ENCODE measurements at places on chromosomes 2 and 18. TPM values are rescaled to one million over a fixed set of nuclear protein-coding genes. Genes with fewer than 3 reads are reported as not detected.

The DLGAP1 gene
- total RNA-seq, result not detected

The NLRC4 gene
- total RNA-seq, result not detected

The SMAD4 gene
- 64.2 TPM for total RNA-seq

DNA sequence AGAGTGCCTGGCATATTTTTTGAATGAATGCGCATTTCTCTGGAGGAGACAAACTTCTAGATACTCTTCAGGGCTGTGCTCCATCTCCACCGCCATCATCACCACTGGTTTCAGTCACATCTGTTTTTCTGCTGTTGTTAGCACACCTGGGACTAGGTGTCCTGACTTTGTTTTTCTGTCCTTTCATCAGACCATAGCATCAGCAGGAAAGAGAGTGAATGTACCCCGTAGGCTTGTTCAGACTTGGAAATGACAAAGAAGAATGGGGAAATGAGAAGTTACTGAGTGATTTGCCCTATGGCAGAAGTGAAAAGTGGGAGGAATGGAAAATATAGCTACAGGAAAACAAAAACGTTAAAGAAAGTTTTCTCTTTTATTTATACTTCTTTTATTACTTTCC, 965.2 kb upstream of the FANCL start:
- H3K36me3 ChIP-seq, result no peaks in the 10 kb centered on the region
- H3K4me3 ChIP-seq, result no peak overlapping the region
- no peak for DNase-seq
- H3K27me3 ChIP-seq, result no peaks in the 10 kb centered on the region
- no peaks in the 10 kb centered on the region for H3K4me1 ChIP-seq
- no peak overlapping the region for H3K27ac ChIP-seq

The RND3 gene
- not detected for total RNA-seq

DNA sequence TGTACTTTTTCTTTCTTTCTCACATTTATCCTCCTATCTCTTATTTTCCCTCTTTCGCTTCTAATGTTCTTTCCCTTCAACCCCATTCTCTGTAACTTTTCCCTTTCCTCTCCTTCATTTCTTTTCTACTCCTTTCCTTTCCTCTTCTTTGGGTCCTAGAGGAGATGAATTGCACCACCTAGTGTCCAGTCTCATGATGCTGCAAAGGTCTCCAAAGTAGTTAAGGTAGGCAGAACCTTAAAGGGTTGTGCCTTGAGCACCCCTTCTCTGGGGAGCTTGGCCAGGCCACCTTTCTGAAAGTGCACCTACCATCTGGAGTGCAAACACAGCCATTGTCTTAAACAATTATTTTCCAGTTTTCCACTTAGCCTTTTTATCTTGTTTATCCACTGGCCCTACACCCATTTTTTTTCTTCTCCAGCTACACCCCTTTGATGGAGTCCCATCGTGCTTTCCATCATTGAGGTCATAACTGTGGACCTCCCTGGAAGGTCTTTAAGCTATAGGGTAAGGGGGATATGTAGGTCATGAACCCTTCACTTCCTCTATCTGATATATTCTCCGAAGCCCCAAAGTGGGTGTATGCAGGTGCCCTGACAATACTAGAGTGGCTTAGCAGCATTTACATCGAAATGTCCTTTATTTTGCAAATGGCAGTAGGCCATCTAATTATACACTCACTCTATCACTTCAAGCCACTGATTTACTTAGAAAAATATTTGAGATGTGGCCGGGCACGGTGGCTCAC, 155.9 kb downstream of the ESCO1 start:
- H3K4me3 ChIP-seq, result no peak overlapping the region
- H3K27me3 ChIP-seq, result peaks cover 14% of the 10 kb centered on the region
- no peak for DNase-seq
- H3K4me1 ChIP-seq, result no peaks in the 10 kb centered on the region
- H3K27ac ChIP-seq, result no peak overlapping the region
- H3K36me3 ChIP-seq, result no peaks in the 10 kb centered on the region

The IGFBP2 gene
- not detected for total RNA-seq

GRCh38 chr2:212592695-212593094, 54.1 kb upstream of the ERBB4 start:
- H3K27me3 ChIP-seq, result peaks cover 7% of the 10 kb centered on the region
- no peak overlapping the region for H3K27ac ChIP-seq
- no peaks in the 10 kb centered on the region for H3K36me3 ChIP-seq

GRCh38 chr2:37923308-37924055, 1.6 kb upstream of the RMDN2 start:
- peaks cover 8% of the 10 kb centered on the region for H3K27me3 ChIP-seq
- H3K27ac ChIP-seq, result no peak overlapping the region
- H3K4me3 ChIP-seq, result peak overlapping the region; percentile 98
- DNase-seq, result no peak

The EML6 gene
- 1.1 TPM for total RNA-seq

DNA sequence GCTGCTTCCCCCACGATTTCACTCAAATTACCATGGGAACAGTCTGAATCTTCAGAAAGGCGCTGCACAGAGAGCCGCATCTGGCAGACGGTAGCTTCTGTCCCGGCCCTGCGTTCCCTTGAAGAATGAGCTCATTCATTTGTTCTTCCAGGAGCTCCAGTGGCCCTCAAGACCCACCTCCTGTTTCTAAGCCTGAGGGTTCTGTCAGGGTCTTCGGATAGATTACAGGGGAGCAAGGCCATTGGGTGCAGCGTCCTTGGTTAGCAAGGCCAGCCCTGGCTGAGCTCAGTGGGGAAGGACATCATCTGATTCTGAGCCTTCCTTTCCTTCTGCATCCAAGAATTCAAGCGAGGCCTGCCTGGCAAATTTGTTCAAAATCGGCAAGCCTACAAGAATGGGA, 111.9 kb downstream of the PDCL3 start:
- H3K4me3 ChIP-seq, result no peak overlapping the region
- no peaks in the 10 kb centered on the region for H3K27me3 ChIP-seq
- no peak for DNase-seq
- no peak overlapping the region for H3K27ac ChIP-seq

GRCh38 chr2:233124421-233125080, 64.4 kb downstream of the INPP5D start:
- peaks cover 11% of the 10 kb centered on the region for H3K36me3 ChIP-seq
- H3K27me3 ChIP-seq, result no peaks in the 10 kb centered on the region
- H3K4me1 ChIP-seq, result peaks cover under 1% of the 10 kb centered on the region
- no peak for DNase-seq

- H3K4me3 ChIP-seq, result no peak overlapping the region
- no peak for DNase-seq
- H3K36me3 ChIP-seq, result peaks cover 1% of the 10 kb centered on the region
- peaks cover 7% of the 10 kb centered on the region for H3K27me3 ChIP-seq
- no peaks in the 10 kb centered on the region for H3K4me1 ChIP-seq
- no peak overlapping the region for H3K27ac ChIP-seq
Measured at GRCh38 chr18:36391426-36392145, 94.1 kb downstream of the FHOD3 start.

The POTEJ gene
- total RNA-seq, result not detected

The ADGRF3 gene
- 7.4 TPM for total RNA-seq

The MARCHF4 gene
- total RNA-seq, result not detected

DNA sequence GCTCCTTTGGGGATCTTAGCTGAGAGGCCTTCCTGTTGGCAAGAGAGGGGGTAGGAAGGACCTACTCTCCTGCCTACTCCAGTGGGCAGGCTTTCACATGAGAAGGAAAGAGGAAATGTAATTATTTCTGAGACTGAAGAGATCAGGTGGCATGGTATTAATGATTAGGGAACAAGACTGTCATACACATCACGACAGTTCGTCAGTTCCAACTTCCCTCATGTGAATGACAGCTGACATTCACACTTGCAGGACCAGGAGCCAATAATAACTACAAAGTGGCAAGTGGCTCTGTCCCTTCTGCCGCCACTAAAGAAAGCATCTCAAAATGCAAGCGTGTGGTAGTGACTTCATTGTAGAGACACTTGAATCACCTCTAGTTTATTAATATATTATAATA, 90.0 kb downstream of the ZCCHC2 start:
- H3K27ac ChIP-seq, result no peak overlapping the region
- no peaks in the 10 kb centered on the region for H3K36me3 ChIP-seq
- no peak for DNase-seq

GRCh38 chr18:7545734-7546133, 21.4 kb upstream of the PTPRM start:
- H3K4me1 ChIP-seq, result no peaks in the 10 kb centered on the region
- DNase-seq, result no peak
- no peaks in the 10 kb centered on the region for H3K36me3 ChIP-seq
- H3K27me3 ChIP-seq, result no peaks in the 10 kb centered on the region
- H3K27ac ChIP-seq, result no peak overlapping the region
- H3K4me3 ChIP-seq, result no peak overlapping the region

DNA sequence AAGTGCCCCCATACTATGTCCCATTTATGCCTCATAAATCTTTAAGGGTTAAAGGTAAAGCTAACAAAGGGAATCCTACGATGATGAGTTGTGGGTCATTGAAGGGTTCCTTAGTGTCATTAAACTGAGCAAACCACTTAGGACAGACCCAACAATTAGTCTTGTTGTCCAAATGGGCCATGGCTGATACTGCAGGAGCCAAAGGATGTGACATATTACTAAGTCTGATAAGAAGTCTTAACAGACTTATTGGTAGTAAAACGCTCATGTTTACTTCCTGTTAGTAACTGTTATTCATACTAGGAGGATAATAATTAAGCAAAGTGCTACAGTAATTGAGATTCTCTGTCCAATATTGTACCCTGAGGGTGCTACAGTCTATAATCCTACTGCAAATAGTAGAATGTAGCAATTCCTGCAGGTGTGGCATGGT, 96.8 kb downstream of the PTPN4 start:
- H3K27ac ChIP-seq, result no peak overlapping the region
- no peak for DNase-seq
- no peak overlapping the region for H3K4me3 ChIP-seq

The SERPINB10 gene
- not detected for total RNA-seq

The CHST9 gene
- not detected for total RNA-seq

The SULT1C2 gene
- not detected for total RNA-seq

- no peak for DNase-seq
- no peak overlapping the region for H3K27ac ChIP-seq
- H3K36me3 ChIP-seq, result no peaks in the 10 kb centered on the region
- H3K4me3 ChIP-seq, result no peak overlapping the region
- peaks cover 6% of the 10 kb centered on the region for H3K27me3 ChIP-seq
- H3K4me1 ChIP-seq, result peaks cover 15% of the 10 kb centered on the region
Measured at GRCh38 chr2:207771421-207771820, 1.7 kb upstream of the FZD5 start.

DNA sequence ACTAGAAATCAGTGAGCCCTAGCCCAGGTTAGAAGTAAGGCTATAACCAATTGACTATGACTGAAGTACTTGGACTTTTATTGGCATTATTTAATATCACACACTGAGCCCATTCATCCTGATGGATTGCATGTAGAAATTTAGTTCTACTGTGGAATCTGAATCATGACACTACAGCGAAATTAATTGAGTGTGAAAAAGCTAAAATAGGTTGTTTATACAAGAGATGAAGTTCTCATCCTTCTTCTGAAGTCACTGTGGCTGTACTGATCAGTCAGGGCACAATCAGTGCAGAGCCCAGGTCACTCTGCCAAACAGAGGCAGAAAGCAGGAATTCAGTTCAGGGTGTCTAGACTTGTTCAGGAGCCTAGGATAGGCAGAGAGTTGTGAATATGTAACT, 158.9 kb downstream of the BABAM2 start:
- H3K4me1 ChIP-seq, result peaks cover 9% of the 10 kb centered on the region
- no peak for DNase-seq
- H3K27me3 ChIP-seq, result no peaks in the 10 kb centered on the region
- H3K4me3 ChIP-seq, result no peak overlapping the region

DNA sequence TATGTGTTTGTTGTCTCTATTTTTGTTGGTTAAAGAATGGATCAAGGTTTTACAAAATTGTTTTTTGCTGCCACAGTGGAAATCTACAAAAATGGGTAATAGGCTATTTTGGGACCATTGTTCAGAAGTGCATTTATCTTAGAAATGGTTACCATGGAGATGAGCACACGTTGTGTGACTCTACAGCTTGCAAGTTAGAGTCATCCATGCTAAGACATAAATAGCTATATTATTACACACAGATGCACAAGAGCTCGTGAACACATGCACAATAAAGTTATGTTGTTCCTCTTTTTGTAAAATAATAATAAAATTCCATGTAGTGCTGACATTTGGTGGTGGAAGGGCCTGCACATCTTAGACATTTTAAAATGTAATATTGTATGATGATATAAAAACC, 15.5 kb upstream of the DUSP19 start:
- peaks cover 25% of the 10 kb centered on the region for H3K27me3 ChIP-seq
- no peak overlapping the region for H3K4me3 ChIP-seq
- H3K4me1 ChIP-seq, result no peaks in the 10 kb centered on the region
- no peak for DNase-seq
- no peaks in the 10 kb centered on the region for H3K36me3 ChIP-seq

The TMEM200C gene
- not detected for total RNA-seq

DNA sequence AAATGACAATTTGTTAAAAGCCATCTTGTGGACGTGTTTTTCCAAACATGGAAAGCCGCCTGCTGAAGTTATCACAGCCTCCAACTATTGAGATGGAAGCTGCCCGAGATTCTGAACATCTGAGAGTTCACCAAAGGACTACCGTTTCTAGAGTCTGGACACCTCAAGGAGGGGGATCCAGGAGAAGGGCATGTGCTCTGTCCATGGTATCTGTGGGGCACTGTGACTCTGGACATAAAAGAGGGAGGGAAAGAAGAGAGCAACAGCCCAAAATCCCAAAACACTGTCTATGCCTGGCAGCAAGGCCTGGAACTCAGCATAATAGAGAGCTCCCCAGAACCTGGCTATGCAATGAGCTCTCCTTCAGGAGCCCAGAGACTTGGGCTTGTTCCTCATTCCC, 319.9 kb downstream of the EN1 start:
- H3K4me3 ChIP-seq, result no peak overlapping the region
- H3K27me3 ChIP-seq, result no peaks in the 10 kb centered on the region
- no peak for DNase-seq
- H3K36me3 ChIP-seq, result no peaks in the 10 kb centered on the region
- H3K27ac ChIP-seq, result no peak overlapping the region

DNA sequence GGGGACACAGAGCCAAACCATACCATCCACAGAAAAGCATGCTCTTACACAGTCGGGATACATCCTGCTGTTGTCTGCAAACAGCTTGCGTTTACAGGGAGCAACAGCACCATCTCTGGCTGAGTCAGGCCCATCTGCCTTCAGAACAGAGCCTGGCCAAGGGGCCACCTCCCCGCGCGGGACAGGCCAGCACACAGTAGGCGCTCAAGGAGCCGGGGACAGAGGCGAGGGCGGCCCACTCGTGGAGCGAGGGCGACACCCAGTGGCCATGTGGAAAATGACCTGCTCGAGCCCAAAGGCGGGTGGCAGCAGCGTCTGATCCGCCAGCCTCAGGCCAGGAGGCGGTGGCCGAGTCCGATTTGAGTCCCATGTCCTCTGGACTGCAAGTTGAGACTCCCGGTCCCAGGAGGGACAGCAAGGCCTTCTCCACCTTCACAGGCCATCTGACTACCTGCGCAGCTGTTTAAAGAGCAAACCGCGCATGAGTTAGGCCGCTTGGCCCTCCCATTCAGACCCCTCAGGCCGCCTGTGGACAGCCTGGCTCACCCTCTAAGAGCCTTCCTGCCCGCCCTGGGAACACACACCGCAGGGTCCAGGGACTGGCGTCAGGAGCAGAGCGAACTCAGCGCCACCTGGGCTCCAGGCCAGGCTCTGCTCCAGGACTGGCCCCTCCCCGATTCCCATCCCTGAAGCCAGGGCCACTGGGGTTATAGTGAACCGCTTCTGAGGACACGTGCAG, 38.3 kb downstream of the TTC32 start:
- no peak overlapping the region for H3K4me3 ChIP-seq
- no peak overlapping the region for H3K27ac ChIP-seq
- H3K36me3 ChIP-seq, result no peaks in the 10 kb centered on the region

The TTC31 gene
- 42.8 TPM for total RNA-seq

The ZDBF2 gene
- 3.9 TPM for total RNA-seq
